ENCODE measurements at places on chromosomes 7 and 10.

DNA sequence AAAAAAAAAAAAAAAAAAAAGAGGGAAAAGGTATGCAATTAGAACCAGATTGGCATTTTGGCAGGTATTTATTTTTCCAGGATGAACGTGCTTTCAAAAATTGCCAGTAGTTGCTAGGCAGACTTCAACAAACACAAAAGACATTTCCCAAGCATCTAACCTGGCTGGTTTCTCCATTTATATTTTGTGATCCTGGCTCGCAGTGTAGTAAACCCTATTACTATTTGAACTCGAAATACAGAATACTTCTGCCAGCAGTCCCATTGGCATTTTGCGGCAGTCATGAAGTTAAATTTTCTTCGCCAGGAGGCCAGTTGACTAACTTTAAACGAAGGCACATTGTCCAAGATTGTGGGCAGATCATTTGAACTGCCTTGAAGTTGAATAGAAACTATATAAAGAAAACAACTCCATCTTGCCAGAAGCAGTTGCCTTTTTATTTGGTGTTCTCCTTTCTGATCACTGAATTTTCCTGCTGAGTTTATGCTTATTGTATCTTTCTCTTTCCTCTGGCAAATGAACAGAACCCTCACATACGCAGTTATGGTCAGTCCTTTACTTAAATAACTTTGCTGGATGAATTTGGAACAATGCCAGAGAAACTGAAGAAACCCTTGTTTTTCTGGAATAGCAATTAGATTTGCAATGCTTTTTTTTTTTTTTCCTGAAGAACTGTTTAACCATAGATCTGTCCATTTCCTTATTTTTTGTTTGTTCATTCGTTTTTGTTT, 132.9 kb downstream of the BICC1 start:
- no peak for DNase-seq

- DNase-seq = peak; percentile 4
Measured at GRCh38 chr10:86329093-86329710, 37.4 kb downstream of the GRID1 start.

DNA sequence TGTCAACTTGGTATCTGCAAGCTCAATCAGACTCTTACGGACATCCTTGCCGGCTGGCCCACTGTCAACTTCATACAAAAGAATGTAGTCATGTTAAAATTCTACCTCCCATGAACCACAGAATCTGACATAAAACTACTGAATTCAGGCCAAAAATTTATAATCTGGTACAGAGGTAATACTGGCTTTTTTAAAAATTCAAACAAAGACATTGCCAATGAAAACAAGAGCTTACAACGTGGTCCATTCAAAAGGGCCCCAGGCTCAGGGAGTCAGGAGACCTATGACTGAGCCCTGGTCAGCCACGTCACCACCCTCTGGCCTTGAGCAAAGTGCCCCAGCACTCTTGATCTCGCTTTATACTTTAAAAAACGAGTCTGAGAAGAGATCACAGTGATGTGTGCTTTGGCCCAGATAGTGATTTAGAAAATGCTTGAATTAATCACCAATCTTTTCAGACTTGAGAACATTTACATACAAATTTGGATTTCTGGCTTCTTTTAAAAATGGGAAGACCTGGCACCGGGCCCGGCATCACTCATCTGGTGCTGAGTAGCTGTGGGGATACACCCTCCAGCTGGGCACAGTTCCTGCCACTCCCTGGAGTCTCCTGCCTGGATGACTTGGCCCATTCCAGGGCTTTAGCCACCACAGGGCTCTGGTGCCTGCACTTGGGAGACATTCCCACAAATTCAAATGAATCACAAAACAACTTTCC, 94.1 kb downstream of the PIP4K2A start:
- no peak for DNase-seq

DNA sequence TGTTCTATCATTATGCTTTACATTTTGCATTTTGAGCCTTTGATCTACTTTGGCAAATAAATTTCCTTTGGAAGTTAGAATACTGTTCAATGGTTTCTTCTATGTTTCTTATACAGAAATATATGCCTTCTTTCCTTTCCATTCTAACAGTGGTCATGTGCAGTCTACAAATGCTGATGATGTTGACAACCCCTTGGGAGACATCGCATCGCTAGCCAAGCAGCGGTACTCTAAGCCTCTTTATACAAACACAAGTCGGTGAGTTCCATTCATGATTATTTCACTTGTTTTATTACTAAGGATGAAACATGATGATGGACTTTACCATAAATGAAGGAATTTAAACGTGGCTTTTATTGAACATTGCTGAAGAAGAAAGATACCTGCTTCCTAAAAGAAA, 48.1 kb upstream of the ZPBP start:
- DNase-seq = no peak

DNA sequence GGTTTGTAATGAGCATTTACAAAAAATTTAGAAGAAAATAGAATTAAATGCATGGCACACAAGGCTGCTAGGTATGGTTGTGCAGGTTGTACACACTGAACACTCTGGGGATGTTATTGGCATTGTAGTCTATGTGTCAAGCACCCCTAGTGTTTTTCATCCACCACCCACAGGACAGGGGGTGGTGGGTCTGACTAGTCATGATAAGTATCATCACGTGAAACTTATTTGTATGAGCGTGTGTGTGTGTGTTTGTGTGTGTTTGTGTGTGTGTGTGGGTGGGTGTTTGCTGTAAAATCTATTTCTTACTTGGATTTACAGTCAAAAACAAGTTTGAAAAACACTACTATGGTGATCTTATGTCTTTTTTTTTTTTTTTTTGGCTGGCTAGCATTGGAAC, 66.5 kb downstream of the MAP3K8 start:
- DNase-seq = peak; percentile 49

DNA sequence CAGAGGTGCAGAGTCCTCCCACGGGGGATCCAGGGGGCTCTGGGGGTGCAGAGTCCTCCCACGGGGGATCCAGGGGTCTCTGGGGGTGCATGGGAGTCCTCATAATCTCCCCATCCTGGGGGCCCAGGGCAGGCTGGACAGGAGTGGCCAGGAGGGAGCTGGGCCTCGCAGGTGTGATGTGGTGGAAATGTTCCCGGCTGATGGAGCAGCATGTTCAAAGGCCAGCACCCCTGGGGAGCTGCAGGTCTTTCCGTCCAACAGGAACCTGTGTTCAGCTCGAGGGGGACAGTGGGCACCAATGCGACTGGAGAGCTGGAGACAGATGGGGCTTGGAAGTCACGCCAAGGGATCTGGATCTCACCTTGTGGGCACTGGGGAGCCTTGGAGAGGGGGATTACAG, 38.5 kb upstream of the PSMG3 start:
- no peak for DNase-seq

- DNase-seq = peak; percentile 97
Measured at GRCh38 chr10:70666960-70667798, 5.1 kb upstream of the ADAMTS14 start.

DNA sequence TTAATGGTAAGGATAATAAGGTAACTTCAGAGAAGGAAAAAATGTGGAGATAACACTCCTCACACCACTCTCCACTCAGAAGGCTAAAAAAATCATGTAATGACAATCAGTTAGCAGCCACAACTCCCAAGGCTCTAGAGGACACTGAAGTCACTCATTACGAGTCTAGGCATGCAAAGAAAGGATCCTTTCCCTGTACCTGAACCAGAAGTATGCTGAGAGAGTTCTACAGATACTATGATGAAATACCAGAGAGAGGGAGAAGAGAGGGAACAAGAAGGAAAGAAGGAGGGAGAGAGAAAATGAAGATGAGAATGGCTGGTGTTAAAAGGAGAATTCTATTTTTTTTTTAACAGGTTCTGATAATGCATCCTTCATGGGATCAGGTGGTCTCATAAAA, 224.3 kb upstream of the PLXNA4 start:
- DNase-seq = no peak

DNA sequence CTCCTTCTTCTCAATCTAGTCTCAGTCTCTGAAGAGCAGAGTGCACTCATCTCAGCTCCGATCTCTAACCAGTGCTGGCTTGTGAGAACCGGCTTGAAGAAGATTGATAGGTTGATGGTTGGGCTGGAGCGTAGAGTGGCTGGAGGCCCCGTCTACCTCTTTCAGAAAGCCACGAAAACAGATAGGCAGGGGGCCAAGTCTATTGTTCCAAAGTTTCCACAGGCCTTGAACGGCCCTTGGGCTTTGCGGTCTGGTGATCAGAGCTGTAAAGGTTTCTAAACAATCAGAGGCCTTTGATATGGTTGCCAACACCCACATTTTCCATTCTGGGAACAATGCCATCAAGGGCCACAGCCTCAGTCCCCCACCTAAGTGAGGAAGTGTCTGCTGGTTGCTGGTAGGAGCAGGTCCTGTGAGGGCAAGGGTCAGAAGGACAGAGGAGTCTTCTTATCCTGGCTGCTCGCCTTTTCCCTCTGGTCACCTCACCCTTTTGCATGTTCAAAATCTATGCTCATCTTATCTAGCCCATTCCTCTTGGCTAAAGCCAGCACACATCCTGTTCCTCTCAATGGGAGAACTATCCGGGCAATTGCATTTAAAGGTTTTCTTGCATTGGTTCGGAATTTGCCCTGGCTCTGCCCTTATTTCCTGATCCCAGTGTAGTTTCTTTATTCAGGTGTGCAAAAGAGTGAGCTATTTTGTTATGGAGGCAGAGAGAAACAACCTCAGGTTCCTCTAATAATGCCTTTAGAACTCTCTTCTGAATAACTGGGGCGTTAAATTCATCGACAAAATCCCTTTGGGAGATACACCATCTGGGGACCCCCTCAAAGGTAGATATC, 70.3 kb upstream of the KMT2E start:
- peak; percentile 99 for DNase-seq

- no peak for DNase-seq
Measured at GRCh38 chr7:6532516-6532915, 18.7 kb downstream of the GRID2IP start.

Data from hematopoietic multipotent progenitor cell treated with erythropoietin and hydrocortisone succinate and interleukin-3 and kit ligand, for 4 days (in vitro differentiated cells).